ENCODE measurements at places on chromosomes 1 and 21.

DNA sequence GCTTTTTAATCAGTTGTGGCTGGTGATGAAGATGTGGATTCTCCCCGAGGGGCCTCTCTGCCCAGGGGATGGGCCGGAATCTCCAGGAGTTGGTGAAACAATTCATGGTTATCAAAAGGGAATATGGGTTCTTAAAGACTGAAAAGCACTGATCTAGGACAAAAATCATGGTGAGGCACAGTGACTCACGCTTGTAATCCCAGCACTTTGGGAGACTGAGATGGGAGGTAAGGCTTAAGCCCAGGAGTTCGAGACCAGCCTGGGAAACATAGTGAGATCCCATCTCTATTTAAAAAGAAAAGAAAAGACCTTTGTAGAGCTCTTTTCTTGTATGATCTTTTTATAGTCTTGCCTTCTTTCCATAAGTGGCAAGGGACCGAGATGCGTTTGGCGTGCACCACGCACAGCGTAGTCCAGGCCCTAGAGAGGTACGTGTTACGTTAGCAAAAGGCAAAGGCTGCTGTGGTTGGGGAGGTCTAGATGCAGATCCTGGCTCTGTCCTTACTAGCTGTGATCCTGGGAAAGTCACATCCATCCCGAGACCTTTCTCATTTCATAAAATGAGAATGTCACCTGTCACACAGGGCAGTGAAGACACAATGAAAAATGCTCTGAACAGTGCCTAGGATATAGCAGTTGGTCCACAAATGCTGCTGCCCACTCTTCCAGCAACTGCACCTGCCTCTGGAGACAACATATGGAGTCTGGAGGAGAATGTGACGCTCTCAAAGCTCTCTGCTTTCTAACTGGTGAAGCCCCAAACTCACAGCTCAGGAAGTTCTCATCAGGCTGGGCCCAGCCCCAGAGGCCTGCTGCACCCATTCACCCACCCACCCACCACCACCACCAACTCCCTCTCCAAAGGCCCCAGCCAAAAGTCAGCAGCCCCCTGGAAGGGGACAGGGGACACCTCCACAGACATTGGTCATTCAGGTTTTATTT, 54.8 kb downstream of the KIF21B start:
- no peak for DNase-seq

GRCh38 chr1:31785947-31786290, 21.8 kb upstream of the ADGRB2 start:
- no peak for DNase-seq

DNA sequence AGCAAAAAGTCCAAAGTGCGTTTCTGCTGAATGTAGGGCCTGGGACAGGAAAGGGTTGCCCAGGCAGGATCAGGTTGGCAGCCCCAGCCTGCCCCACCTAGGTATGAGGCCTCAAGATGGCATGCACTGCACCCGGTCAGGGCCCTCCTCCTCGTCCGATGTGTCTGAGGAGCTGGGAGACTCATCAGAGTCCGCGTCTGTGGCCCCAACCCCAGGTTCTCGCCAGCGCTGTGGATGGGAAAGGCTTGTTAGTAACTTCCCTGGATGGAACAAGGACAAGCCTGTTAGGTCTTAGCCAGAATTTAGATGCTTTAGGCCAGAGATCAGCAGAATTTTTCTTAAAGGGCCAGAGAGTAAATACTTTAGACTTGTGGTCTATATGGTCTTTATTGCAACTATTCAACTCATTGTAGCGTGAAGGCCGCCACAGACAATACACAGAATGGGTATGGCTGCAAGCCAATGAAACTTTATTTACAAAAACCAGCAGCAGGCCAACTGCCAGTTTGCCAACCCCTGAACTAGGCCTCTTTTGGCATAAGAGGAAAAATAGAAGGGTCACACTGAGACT, 12.4 kb downstream of the PEA15 start:
- no peak for DNase-seq

GRCh38 chr1:227927971-227928741, 19.6 kb downstream of the WNT9A start:
- no peak for DNase-seq

- no peak for DNase-seq
These were observed 19.3 kb downstream of the TP73 start for GRCh38 chr1:3671371-3672180.

GRCh38 chr1:7120863-7121621, 335.8 kb downstream of the CAMTA1 start:
- no peak for DNase-seq

- no peak for DNase-seq
These were observed 22.6 kb upstream of the PLD5 start for GRCh38 chr1:242546849-242547729.

GRCh38 chr1:44043176-44044070, 12.2 kb upstream of the SLC6A9 start:
- DNase-seq = no peak

- DNase-seq = peak; percentile 87
These were observed 15.7 kb downstream of the ABCG1 start for GRCh38 chr21:42234464-42235241.

DNA sequence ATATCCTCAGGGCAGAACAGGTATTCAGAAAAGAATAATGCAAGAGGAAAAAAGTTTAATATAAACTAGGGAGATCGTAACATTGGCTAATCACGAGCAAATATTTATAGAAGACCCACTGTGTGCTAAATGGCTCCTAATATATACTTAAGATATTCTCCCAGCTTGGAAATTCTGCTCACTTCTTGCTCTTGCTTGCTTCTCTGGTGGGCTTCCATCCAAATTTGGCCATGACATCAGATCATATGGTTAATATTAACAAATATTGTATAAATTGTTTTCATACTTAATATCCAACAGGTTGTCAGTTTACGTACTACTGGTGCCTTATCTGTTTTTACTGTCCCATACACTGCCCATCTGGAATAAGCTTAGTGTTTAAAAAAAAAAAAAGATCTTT, 1.1 kb downstream of the COX20 start:
- DNase-seq = peak; percentile 26

DNA sequence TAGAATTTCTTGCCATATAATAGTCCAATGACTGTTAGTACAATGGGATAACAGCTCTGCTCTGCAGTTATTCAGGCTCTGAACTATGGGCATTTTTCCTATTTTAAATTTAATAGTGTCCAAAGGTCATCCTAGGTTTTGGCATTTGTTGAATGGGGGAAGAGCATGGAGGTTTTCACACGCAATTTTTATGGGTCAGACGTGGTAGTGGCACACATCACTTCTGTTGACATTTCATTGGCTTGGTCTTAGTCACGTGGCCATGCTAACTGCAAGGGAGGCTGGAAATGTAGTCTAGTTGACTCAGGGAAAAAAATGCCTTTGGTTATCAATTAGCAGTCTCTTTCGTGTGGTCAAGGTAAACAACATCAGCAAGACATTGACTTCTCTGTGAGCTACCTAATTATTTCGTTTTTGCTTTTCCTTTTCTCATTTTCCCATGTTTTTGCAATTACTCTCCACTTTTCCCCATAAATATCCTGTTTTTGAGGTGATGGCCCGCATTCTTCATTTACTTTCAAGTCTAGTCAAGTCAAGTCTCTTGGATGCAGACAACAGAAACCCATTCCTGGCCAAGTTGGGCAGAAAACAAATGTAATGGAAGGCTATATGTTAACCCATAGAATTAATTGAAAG, 82.8 kb downstream of the DYRK1A start:
- DNase-seq = no peak

DNA sequence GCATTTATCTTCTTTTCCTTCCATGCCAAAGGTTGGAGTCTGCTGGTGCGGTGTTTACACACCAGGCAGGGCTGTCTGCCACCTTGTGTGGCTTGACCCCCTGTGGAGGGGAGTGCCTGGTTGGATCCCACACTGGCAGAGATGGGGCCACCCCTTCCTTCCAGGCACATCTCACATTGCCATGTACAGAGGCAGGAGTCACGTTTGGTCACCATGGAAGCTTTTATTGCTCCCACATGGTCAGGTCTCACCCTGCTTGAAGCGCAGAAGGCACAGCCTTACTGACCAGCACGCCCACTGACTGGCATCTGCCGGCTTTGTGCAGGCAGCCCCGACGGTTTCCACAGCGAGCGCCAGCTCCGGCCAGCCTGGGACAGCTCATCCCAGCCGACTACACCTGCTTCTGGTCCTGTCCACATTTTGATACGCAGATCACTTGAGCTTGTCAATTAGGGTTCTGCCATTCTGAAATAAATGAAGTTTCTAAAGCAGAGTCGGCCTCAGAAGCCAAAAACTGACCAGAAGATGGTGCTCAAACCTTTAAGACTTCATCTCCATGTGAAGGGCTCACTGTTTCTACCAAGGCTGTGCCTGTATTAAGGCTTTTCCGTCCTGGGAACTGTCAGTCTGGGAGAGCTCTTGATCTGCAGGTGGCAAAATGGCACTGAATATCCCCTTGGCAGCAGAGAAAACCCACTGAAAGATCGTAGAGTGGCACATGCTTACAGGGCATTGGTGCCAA, 35.6 kb upstream of the EPHA8 start:
- peak; percentile 22 for DNase-seq

GRCh38 chr1:4792565-4792964, 138.2 kb downstream of the AJAP1 start:
- DNase-seq = no peak

DNA sequence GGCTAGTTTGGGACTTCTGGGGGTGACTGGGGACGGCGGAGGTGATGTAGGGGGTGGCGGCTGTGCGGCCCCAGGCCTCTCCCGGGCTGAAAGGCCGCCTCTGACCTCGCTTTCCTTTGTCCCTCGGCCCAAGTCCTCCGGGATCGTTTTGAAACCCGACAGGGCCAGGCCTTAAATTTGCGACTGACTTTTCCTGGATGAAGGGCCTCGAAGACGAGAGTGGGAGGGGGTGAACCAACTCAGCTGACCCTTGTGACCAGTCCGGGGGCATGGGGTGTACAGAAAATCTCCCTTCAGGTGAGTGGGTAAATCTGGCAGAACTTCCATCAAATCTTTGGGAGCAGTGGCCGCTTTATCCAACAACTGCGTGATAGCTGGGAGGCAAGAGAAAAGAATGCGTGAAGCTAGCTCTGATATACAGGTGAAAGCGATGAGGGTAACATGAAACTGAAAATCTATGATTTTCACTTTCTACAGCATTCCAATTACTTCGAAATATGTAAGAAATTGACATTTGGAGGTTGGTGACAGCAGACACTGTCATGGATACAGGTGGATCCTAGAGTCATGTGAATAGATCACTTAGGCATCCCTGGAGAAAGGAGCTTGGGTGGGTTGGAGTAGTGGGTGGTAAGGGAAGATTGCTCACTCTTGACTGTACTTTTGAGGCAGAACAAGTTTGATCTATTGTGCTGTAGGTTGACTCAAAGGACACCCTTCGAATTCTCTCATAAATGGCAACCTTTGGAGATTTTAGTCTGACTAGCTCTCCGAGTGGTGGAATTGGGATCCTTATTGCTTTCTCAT, 885 bp downstream of the AHCYL1 start:
- DNase-seq = no peak

- DNase-seq = no peak
These were observed 20.0 kb downstream of the PIK3CD start for GRCh38 chr1:9671377-9672140.

- no peak for DNase-seq
These were observed 18.5 kb downstream of the CDCP2 start for GRCh38 chr1:54134295-54134694.

DNA sequence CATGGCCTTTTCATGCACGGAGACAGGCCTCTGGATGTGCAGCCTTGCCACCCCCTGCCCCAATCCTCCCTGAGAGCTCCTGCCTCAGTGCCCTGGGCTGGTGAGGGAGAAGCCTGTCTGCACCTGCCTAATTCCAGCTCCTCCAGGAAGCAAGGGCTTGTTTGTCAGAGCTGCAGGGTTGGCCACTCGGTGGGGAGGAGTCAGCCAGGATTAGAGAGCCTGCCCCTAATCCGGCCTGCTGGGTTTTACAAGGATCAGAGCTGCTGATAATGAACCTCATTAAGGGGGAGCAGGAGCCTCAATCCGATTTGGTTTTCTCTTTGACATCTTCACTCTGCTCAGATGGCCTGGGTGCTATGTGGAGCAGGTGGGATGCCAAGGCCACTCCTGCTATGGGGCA, 31.9 kb upstream of the LHX4 start:
- no peak for DNase-seq

GRCh38 chr1:177366091-177366490, 195.3 kb downstream of the BRINP2 start:
- no peak for DNase-seq

DNA sequence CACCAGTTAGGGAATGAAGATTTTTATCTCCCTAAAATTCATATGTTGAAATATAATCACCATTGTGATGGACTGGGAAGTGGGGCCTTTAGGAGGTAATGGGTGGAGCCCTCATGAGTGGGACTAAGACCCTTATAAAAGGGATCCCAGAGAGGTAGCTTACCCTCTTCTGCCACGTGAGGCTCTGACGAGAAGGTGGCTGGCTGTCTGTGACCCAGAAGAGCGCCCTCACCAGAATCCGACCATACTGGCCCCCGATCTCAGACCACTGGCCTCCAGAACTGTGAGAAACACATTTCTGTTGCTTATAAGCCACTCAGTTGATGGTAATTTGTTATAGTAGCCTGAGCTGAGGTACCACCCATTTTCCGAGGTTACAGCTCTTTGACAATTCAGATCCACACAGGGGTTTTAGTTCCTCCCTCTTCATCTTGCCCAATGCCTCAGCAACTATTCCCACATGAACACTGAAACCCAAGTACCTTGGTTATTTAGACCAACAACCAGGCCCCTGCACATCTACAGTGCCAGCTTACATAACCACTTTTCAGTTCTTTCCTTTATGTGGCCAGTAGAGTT, 27.6 kb upstream of the HUNK start:
- DNase-seq = no peak

- DNase-seq = no peak
These were observed 16.8 kb downstream of the SUCO start for GRCh38 chr1:172549621-172550280.

DNA sequence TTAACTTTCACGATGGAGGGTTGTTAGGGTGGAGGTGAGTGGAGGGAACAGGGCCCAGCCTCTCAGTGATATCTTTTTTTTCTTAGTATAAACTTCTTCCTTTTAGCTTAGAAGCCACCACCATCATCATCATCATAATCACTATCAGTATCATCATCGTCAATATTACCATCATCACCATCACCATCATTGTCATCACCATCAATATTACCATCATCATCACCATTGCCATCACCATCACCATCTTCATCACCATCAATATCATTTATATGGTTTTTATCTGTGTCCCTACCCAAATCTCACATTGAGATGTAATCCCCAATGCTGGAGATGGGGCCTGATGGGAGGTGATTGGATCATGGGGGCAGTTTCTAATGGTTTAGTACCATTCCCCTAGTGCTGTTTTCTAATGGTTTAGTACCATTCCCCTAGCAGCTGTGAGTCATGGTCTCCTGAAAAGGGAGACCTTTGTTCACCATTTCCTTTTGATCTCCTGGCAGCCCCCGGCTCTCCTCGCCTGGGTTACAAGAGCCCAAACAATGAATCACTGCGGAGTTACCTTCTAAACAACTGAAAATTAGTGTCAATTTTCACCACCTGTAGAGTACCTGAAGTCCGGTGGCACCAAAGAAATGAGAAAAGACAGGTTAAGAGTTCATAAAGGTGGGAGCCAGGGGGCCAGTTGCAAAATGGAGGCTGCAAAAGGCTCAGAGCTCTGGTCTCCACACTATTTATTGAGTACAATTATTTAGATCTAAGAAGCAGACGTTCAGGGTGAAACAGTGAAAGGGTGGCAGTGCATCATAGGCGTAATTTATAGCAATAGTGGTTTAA, 3.1 kb upstream of the PLA2G2E start:
- DNase-seq = no peak

All from cardiac muscle cell (in vitro differentiated cells and primary cell).